ENCODE measurements at places on chromosomes 7 and 10.

DNA sequence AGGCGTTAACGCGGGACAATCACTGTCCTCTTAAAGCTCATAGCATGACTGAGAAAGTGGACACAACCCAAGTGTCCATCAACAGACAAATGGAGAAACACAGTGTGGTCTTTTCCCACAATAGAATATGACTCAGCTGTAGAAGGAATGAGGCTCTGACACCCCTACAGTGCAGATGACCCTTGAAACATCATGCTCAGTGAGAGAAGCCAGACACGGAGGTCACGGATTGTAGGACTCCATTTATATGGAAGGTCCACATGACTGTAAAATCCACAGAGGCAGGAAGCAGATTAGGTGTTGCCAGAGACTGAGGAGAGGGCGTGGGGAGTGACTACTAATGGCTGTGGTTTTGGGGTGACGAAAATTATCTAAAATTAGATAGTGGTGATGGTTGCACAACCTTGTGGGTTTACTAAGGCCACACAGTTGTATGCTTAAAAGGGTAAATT is 6.1 kb upstream of the NCAPG2 start:
- no peak for DNase-seq

GRCh38 chr10:110680273-110681020 is 36.3 kb downstream of the RBM20 start:
- DNase-seq, result no peak

DNA sequence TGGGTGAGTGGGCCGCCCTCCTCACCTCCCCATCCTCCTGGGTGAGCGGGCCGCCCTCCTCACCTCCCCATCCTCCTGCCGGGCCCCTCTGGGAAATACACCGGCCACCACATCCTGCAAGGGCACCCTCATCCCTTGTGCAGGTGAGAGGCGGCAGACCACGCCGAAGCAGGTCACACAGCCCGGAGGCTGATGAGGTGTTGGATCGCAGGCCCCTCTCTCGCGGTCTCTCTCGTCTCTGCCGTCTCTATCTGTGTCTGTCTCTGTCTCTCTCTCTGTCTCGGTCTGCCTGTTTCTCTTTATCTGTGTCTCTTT is 30.8 kb upstream of the FOXL3 start:
- DNase-seq, result no peak

DNA sequence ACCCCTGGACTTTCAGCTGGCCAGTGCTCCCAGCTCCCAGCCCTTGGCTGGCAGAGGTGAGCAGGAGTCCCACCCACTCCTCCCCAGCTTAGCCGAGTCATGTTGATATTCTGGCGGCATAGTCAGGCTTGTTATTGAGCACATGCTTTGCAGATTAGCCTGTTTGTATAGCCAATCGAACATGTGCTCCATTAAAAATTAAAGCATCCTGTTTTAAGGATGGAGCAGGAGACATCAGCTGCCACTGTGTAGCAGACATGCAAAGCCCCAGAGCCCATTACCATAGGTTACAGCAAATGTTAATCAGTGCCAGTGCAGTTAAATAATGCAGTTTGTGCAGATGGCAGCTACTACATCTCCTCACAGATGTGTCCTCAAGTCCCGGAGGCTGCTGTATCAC is 574.6 kb upstream of the GALNT17 start:
- no peak for DNase-seq

- DNase-seq, result no peak
Observed at GRCh38 chr7:109479388-109479787, 909.7 kb downstream of the DNAJB9 start.

DNA sequence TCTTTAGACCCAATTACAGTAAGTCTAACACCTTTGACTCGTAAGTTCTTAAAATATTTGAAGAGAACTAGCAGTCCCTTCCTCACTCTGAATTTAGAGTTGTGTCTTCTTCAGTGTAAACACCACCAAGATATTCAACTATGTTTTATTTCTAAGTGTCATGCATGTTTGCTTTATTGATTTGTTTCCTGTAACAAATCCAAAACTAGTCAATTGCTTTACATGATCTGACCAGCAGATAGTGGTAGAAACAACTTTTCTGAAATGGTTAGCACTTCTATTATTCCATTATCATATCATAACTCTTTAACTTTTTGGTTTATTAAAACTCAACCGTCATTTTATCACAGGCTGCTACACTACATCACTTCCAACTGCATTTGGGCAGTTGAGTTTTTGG is 90.1 kb downstream of the INHBA start:
- no peak for DNase-seq

DNA sequence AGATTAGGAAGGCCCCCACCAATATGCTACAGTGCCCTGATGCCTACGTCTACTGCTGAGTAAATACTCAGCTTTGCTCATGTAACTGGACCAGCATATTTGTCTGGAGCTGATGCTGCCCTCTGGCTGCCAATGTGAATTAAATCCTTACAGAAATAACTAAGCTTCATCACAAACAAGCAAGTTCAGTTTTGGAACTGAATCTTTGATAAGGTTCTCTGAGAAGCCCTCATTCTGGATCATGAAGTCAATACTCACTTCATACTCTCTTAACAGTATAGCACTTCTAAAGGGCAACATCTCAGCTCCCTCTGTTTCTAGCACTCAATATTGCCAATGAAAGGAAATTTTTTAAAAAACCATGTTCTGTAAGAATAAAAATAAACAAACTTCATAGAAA is 246.7 kb downstream of the ETV1 start:
- DNase-seq, result no peak

DNA sequence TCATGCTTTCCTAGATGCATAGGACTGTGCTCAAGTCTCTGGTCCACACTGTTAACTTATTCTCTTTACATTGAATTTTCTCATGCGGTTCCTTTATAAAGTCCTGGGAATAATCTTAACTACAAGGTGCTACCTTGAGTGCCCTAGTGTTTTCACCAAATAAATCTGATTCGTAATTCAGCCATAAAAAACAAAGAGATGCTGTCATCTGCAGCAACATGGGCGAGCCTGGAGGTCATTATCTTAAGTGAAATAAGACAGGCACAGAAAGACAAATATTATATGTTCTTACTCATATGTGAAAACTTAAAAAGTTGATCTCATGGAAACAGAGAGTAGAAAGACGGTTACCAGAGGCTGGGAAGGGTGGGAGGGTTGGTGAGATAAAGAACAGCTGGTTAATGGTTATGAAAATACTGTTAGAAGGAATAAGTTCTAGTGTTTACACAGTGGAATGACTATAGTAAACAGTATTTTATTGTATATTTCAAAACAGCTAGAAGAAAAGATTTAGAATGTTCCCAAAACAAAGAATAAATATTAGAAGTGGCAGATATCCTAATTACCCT is 38.3 kb downstream of the NT5C3A start:
- no peak for DNase-seq

GRCh38 chr7:129875160-129875559 is 77.6 kb downstream of the UBE2H start:
- DNase-seq, result no peak

- DNase-seq, result no peak
Observed at GRCh38 chr7:134827889-134828288, 48.5 kb downstream of the CALD1 start.

GRCh38 chr10:84668186-84668763 is 339.9 kb downstream of the CCSER2 start:
- no peak for DNase-seq

GRCh38 chr10:89845541-89846280 is 144.3 kb downstream of the KIF20B start:
- no peak for DNase-seq

GRCh38 chr10:75396631-75397495 is 4.7 kb downstream of the ZNF503 start:
- DNase-seq, result no peak

DNA sequence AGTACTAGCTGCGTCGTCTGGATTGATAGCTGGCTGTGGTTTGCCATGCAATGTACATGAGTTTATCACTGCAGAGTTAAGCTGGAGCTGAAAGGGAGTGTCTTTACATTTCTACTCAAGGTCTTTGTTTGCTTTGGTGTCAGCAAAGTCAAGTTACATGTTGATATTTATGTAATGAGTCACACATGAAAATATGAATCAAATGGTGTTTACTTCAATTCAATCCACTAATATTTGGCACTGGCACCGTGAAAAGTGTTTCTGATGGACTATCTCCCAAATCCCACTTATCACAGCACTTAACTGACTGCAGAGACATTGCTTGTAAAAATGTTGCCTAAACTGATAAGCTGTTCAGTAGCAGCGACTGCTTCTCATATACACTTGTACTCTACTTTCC is 395.9 kb downstream of the TFEC start:
- no peak for DNase-seq

DNA sequence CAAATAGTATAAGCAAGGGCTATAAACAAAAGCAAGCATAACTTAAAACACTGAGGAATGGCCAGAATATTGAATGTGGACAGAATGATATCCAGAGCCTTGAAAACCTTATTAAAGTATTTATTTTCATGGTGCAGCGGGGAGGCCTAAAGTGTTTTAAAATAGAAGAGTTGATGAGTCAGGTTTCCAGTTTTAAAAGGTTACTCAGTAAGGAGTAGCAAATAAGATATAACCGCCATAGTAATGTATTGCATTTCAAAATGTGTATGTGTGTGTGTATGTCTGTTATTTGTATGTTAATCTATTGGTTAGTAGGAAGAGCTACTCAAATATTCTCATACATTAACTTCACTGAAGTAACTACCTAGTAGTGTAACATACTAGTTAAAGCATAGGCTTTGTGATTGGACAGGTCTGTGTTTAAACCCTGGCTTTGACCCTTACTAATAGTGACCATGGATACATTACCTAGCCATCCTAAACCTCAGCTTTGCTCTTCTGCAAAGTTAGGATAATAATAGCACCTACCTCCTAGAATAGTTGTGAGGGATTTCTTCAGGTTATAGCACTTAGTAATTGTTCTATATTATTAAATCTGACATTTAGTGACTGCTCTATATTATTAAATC is 16.9 kb downstream of the CUTC start:
- no peak for DNase-seq

- DNase-seq, result no peak
Observed at GRCh38 chr7:105600720-105601550, 19.6 kb upstream of the EFCAB10 start.

DNA sequence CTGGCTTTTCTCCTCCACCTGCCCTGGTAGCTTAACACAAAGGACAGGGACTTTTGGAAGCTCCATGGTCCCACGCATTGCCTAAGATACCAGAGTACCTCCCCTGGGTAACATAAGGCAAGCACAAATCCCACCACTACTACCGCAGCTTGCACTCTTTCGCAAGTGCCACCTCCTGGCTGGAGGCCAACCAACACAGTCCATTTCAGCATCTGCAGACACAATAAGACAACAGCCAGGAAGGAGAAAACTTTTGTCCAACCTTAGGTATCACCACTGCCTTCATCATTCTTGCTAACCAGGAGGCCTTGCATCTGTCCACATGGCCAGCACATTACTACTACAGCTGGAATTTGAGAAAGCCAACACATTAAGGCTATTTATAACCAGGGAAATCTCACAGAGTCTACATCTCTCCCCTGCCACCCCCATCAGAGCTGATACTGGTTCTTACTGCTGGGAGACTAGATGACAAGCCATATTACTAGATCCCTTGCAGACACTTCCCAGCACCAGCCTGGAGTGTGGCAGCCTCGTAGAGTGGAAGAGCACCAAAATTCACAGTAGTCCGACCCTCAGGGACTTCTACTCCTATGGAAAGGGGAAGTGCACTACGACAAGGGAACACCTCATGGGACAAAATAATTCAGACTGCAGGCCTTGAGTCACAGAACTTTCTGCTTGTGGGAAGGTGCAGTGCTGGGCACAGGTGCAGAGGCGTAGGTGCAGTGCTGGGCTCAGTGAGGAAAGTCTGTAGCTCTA is 39.8 kb upstream of the CDK13 start:
- DNase-seq, result no peak

DNA sequence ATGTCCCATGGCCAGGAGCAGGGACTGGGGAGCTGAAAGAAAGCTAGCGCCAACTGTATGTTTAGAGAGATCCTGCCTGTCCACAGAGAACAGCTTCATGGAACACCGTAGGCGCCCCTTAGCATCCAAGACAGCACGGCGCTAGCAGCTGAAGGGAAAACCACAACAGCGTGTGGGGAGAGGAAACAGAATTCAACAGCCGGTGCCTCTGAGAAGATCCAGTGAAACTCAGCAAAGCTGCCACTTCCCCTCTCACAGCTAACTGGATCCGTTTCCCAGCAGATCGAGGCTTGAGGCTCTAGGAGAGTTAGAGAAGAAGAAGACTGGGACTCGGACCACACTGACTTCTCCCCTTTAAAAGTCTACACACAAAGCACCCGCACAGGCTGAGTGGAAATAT is 145.0 kb downstream of the MAD1L1 start:
- no peak for DNase-seq

DNA sequence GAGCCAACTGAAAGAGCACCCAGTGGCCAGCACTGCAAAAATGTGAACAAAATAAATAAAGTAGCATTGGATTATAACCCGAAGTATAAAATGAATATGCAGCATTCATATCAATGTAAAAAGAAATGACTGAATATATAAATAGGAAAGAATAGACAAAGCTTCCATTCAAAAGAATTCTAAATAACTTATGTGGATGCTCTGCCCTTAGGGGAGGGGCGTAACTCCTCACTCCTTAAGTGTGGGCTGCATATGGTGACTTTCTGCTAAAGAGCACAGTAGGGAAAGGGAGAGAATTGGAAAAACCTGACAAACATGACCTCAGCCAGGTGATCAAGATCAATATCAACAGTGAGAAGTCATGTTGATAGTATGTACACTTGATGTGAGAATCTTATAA is 109.9 kb upstream of the DOCK1 start:
- DNase-seq, result no peak

- no peak for DNase-seq
Observed at GRCh38 chr10:6840766-6841165, 260.7 kb upstream of the PRKCQ start.

GRCh38 chr10:13589316-13589715 is 2.6 kb downstream of the PRPF18 start:
- no peak for DNase-seq

GRCh38 chr7:63233881-63234280 is 764.8 kb upstream of the ZNF722 start:
- DNase-seq, result no peak

- no peak for DNase-seq
Observed at GRCh38 chr7:116766881-116767280, 94.9 kb downstream of the MET start.

GRCh38 chr7:12596225-12596790 is 25.8 kb downstream of the SCIN start:
- DNase-seq, result no peak

DNA sequence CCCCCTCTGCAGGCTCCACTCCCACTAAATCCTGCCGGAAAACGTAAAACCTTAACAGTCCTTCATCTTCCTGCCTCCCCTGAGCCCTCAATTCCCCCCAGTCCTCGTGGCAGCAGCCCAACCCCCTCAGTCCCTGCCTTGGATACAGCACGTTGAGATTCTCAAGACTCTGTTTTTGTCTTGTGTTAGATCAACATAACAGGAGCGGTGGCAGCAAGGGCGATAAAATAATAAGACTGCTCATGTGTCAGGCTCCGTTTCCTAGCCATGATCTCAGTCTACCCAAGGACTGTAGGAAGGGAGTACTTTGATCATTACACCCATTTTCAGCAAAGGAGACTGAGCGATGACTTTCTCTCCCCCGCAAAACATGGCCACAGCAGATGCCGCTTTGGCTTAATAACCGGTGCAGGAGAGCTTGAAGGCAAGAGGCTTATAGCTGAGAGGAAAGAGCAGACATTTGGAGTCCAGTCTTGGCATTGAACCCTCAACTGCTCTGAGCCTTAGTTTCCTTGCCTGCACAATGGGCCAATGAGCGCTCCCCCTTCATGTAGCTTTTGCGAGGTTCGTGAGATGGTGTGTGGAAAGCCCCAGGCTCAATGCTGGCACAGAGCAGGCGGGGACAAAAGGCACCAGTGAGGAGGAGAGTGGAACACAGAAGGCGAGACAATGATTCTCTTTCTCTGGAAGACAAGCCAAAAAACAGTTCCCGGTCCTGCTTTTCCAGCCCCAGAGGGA is 42.1 kb upstream of the PCBD1 start:
- no peak for DNase-seq

All from esophagus squamous epithelium (tissue), 5 donors.